ENCODE measurements at places on chromosomes 3 and 15.

GRCh38 chr3:169744366-169745054, 20.4 kb downstream of the TERC start:
- no peaks in the 10 kb centered on the region for H3K4me1 ChIP-seq
- no peaks in the 10 kb centered on the region for H3K36me3 ChIP-seq
- no peak overlapping the region for H3K27ac ChIP-seq
- H3K4me3 ChIP-seq = no peak overlapping the region
- DNase-seq = no peak

DNA sequence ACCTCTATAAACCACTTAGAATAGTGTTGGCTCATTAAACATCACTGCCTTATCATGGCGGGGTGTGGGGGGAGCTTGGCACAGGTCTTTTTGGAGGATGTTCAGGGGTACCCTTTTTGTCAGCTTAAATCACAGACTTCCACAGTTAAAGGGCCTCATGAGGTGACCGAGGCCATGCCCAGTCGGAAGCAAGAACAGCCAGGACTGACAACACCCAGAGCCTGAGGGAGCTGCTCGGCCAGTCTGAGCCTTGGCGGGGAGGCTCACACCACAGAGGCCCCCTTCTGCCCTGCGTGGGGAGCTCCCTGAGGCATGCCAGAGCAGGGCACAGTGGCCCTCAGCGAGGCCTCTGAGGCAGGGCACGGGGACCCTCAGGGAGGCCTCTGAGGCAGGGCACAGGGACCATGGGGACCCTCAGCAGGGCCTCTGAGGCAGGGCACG, 49.5 kb downstream of the UMPS start:
- DNase-seq = no peak
- no peaks in the 10 kb centered on the region for H3K27me3 ChIP-seq
- peak overlapping the region; percentile 94 for H3K27ac ChIP-seq
- no peaks in the 10 kb centered on the region for H3K36me3 ChIP-seq
- no peak overlapping the region for H3K4me3 ChIP-seq

DNA sequence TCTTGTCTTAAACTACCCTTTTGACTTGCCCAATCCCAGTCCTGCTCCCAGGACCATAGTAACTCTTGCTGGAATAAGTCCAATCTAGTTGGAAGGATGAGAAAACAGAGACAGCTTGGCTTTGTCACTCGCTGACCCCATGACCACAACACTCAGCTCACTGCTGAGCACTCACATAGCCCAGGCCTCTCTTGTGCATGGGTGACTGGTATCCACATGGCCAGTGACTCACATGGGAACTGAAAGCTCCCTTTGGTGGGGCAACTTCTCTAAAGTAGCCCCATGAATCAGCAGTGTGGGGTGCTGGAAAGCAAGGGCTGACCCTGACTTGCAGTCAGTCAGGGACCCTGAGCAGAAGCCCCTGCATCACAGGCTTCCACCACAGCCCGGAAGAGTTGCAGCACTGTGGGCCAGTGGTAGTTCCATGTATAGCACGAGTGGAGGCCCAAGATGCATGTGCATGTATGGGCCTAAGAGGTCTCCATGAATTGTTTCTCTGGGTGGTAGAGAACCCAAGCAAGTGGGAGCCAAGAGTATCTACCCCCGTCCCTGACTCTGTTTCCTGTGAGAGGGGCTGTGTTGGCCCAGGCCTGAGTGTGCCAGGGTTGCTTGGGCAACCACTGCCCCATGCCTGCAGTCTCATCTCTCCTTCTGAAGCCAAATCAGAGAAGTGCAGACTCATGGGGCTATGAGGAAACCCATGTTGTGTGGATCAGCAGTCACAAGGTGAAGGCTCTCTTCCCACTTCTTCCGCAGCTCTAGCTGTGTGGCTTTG, 62.1 kb upstream of the XCR1 start:
- no peaks in the 10 kb centered on the region for H3K36me3 ChIP-seq
- H3K27me3 ChIP-seq = no peaks in the 10 kb centered on the region
- DNase-seq = peak; percentile 84
- H3K4me1 ChIP-seq = no peaks in the 10 kb centered on the region
- peak overlapping the region; percentile 33 for H3K27ac ChIP-seq
- no peak overlapping the region for H3K4me3 ChIP-seq

- DNase-seq = no peak
- no peak overlapping the region for H3K27ac ChIP-seq
- H3K4me1 ChIP-seq = no peaks in the 10 kb centered on the region
Observed at GRCh38 chr15:71374607-71375352, 259.5 kb downstream of the THSD4 start.

Measured in sigmoid colon (tissue), 7 donors.